ENCODE measurements at places on chromosomes 2 and 18.

DNA sequence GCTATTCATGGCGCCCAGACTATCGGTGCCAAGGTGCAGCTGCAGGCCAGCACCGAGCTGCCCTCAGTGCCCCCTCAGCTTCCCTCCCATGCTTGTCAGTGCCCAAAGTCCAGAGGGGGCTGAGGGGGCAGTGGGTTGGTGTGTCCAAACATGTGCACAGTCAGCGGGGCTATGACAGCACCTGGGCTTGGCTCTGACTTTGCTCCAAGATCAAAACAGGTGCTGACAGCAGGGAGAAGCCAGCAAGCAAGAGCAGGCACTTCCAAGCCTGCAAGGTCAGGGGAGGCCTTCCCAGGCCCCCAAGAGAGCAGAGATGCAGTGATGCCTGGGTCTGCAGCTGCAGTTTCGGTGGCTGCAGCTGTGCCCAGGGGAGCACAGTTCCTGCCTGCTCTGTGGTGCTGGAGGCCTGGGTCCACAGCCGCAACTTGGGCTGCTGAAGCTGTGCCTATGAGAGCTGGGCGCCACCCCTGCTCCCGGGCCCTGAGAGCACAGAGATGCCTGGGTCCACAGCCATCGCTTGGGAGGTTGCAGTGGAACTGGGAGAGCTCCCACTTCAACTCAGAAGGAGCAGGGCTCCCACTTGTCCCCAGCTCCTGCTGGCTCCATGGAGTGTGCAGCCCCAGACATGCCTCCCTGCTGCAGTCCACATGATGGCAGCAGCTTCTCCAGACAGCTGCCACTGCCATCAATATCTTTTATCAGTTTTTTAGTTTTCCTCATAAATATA lies 775.3 kb upstream of the POU3F3 start:
- no peak for DNase-seq

DNA sequence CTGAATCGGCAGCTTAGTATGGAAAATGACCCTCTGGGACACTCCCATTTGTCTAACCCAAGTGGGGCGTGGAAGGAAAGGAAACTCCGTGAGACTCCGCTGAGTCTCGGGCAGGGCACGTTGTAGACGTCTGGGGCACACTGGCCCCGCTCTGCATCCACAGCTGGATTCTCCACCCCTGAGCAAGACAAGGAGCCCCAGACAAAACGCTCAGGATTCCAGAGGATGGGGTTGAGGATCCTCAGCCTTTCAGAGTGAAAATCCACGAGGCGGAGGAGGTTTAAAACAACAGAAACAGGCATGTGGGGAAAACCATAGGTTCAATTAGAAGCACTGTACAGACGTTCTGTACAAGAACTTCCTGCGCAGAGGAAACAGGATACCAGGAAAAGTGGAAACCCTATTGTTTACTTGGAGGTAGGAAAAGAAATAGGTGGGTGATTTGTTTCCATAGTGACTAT lies 124.9 kb upstream of the ZNF236 start:
- no peak for DNase-seq

DNA sequence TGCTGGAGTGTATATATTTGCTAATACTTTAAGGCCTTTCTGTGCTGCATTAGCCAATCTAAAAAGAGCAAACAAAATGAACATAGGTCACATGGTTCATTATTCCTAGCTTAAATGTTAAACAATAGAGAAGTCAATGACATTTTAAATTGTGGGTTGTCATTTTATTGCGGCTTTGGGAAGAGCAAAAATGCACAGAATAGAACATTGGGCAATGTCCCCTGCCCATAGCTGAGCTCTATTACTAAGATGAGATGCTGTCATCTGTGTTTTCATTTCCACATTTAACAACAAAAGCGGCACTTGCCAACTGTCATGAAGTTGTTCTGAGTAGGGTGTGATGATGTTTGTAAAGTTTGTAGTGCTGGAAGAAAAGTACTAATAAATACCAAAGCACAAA lies 3.2 kb upstream of the VAPA start:
- DNase-seq = no peak

DNA sequence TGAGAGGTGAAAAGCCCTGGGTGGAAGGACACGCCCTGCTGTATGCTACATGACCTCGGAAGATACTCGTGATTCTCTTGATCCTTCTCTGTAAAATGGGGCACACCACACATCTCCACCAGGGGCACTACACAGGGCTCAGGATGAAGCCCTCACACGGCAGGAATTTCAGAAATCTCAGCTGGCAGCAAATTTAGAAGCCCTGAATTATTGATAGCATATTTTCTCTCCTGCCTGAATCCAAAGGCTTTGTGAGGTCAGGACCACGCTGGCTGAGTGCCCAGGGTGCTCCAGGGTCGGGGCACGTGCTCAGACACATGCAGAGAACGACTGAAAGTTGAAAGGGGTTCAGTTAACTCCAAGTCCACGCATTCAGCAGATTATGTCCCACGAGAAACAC lies 42.1 kb upstream of the GALR1 start:
- DNase-seq = no peak

DNA sequence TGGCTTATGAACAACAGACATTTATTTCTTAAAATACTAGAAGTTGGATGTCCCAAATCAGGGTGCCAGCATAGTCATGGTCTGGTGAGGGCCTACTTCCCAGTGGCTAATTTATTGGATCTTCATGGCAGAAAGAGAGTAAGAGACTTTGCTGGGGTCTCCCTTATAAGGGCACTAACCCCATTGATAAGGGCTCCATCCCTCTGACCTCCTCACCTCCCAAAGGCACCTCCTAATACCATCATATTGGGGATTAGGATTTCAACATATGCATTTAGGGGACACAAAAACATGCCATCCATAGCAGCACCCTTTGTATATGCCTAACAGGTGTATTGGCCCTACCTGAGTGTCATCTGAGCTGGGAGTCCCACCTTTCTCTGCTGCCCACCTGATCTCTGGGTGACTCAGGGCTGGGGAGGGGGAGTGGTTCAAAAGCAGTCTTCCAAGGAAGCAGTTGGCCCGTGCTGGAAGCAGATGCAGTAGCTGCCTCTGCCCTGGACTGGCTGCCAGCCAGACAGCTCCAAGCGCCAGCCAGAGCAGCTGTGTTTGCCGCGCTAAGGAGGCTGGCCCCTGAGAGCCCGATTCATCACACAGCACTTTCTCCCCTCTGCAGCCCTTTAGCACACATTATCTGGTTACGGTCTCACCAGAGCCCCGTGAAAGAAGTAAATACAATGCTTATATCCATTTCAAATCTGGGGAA lies 84.6 kb downstream of the SMAD7 start:
- no peak for DNase-seq

DNA sequence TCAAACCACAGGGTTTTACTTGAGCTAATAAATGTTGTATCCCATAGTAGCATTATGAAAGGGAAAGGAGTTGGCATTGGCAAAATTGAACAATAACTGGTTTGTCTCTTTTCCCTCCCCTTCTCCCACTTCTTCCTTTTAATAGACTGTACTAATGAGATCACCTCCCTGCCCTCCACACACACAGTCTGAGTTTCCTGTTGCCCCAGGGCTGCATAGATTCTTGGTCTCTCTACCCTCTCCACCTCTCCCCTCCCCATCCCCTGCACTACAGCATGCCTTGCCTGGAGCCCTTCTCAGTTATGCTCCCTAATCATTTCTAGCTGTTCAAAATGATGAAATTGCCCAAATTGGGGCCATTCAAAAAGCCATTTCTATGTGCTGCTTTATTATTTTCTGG lies 37.2 kb upstream of the NEMP2 start:
- no peak for DNase-seq

- no peak for DNase-seq
Observed at GRCh38 chr2:62208758-62209114, 12.8 kb downstream of the B3GNT2 start.

- DNase-seq = peak; percentile 30
Observed at GRCh38 chr18:9782073-9782857, 74.2 kb downstream of the RAB31 start.

- peak; percentile 38 for DNase-seq
Observed at GRCh38 chr2:210503001-210503623, 26.6 kb upstream of the LANCL1 start.

DNA sequence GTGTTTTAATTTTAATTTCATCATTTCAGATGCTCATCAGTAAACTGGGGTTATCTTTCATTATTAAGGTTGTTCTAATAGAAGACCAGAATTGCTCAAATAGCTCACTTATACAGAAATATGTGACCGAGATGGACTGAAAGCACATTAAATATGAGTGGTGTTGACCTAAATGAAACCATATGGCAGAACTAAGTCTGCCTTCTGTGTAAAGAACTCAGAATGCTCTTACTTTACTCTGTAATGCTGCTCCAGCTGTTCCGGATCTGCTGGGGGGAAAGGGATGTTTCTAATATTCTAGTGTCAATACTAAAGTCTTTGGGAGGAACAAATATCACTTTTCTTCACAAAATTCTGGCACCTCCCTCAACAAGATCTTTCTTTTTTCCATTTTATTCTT lies 131.0 kb downstream of the DPP4 start:
- no peak for DNase-seq

DNA sequence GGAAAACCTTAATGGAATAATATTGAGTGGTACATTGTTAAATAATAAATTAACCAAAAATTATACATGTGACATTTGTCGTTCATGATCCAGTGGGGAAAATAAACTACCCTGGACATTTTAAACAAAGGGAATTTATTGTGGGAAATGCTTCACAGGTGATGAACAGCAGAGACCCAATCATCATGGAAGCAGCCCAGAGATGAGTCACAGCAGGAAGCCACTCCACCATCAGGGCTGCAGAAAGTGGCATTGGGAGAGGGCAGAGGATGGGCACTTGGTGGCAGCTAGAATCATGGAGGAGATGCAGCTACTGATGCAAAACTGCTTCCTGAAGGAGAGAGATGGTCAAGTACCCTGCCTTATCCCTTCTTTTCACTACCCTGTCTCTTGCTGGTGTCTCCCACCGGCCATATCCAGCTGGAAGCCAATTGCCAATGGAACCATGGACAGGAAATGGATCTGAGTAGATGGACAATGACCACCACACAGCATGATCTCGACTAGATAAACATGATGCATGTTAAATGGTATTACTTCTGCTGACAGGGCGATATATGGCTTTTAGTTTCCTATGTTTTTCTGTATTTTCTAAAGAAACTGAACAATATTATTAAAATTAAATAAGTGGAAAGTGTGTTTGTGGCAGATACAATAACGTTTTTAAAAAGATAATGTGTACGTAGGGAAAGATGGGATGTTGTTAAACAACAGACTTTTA lies 139.8 kb downstream of the RPIA start:
- no peak for DNase-seq

DNA sequence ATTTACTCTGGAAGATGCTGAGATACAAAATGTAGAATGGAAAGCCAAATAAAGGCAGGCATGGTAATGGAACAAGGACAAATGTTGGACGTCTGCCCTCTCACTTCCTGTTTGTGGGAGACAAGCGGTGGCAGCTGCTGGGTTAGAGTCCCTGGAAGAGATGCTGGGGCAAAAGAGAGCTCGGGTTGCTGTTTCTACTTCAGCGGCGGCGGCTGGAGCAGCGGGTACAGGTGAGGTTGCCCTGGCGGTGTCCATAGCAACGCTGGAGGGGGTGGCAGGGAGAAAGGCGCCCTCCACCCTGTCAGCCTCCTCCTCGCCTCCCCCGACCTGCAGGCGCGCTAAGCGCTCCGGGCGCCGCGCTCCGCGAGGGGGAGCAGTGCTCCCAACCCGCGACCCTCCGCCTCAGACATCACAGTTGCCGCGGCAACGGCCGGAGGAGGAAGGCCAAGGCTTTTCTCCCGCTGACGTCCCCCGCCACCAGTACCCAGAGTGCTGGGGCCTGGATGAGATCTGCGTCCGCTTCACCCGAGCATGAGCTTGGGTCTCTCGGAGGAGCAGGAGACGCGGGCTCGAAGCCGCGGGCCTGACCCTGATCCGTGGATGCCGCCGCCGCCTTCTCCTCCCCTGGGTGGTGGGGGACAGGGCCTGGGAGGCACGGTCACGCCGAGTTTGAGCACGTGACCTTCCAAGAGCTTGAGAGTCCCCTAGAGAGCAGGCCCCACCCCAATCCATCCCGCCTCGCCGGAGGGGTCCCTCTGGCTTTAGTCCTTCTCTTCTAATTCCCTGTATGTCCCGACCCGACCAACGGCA lies 65.6 kb downstream of the NOL4 start:
- DNase-seq = no peak

DNA sequence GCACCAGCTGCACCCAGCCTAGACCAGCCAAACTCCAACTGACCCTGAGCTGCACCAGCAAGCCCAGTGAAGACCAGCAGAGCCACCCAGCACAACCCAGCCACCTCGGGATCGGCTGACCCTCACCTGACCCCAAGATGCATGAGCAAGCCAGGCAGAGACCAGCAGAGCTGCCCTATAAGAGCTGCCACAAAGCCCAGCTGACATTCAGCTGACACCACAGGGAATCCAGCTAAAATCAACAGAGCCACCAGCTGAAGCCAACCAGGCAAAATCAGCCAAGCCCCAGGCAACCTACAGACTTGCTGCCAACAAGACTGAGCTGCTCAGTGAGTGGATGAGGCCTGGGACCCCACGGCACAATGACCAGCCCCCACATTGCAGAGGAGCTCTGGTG lies 54.6 kb downstream of the CYP27C1 start:
- DNase-seq = no peak

DNA sequence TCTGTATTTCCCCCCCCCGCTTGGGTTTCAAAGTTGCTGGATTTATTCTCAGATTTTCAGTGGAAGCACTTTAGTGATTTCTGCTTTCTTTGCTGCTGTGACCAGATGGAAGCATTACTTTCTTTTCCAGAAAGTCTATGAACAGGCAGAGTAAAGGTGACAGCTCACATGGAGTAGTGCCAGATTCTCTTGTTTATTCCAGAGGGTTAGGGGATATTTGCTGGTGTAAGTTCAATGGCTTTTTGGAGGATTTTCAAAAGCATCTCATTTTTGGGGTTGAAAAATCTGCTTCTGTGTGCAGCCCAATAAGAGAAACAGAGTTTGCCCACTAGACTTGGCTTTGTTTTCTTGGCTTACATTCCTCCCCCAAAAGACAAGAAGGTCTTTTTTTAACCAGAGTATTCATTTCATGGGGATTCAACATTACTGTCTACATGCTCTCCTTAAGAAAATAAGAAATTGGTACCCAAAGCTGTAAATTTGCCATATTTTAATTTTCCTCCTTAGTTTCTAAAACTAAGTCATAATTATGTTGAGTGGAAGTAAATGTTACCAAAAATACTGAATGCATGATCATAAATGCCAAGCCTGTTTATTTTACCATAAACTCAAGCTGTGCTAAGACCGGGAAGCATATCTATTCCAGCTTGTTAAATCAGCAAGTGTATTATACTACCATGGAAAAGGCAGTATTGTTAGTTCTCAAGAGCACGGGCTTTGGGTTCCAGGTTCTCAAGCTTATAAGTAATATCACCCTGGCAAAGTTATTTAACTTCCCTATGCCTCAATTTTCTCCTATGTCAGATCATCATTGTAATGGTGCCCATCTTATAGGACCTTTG lies 557.2 kb downstream of the CPS1 start:
- DNase-seq = no peak

DNA sequence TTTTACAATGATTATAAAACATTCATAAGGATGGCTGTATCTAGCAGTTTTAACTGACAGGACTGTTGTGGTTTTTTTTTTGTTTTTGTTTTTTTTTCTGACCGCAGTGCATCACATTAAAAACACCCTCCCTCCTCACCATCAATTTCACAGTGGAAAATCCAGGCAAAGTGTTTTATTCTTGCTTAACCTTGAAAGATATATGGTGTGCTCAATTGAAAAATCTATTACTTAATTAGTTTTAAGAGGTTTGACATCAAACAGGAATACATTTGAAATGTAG lies 250.7 kb downstream of the DLGAP1 start:
- no peak for DNase-seq
